ENCODE measurements at places on chromosomes 3 and 15. TPM values are rescaled to one million over a fixed set of nuclear protein-coding genes. Genes with fewer than 3 reads are reported as not detected.
A peak's percentile ranks its signal among the peaks of the same experiment; 100 is the strongest.

The SLC2A2 gene
- not detected for total RNA-seq

GRCh38 chr3:10715886-10716285 is 100.1 kb upstream of the SLC6A11 start:
- DNase-seq: no peak

DNA sequence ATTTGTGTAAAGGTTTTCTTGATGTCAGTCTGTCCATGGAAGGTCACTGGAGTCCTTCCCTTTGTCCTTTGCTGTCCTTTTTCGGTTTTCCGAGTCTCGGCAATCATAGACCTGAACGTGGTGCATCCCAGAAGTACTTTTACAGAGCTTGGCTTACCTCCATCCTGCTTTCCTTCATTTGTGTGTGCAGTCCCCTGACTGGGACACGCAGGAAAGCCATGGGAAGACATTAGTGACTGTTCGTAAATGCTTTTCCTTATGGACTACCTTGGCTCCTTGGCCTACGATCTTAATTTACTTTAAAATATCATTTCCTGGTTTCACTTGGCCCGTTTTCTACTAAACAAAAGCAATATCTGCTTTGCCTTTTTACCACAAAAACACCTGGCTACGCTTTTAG is 328.4 kb upstream of the RARB start:
- DNase-seq: no peak

- DNase-seq: no peak
These were observed 109.7 kb downstream of the LRRK1 start for GRCh38 chr15:101028772-101029438.

- DNase-seq: no peak
These were observed 5.5 kb downstream of the GRIP2 start for GRCh38 chr3:14534516-14535191.

DNA sequence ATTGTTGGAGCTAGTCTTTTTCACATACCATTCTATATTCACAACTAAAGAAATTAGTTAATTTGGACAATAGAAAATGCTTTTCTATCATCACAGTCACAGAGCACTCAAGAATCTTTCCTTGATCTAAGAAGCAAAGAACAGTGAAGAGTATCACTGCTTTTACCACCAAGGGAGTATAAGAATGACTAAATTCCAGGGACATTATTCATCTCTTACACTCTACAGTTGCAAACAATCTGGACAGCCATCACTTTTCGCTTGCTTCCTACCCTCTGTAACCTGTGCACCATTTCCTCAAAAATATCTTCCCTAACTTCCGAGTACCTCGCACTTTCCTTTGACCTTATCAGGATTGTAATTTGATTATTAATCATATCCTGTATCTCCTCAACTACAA is 359.5 kb upstream of the TMCO5A start:
- DNase-seq: no peak

DNA sequence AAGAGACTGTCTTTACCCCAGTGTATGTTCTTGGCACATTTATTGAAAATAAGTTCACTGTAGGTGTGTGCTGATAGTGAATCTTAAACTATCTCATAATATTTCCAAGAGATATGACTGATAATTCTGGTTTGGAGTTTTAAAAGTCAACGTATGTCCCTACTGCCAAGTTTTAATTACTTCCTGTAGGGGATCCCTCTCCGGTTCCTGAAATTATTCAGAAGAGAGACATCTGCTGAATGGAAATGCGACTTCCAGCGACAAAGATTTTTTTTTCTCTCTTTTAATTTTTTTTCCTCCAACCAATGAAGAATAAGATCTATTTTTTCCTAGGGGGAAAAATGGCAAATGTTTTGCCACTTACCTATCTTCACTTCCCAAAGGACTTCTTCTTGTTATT is 498.9 kb upstream of the TGFBR2 start:
- DNase-seq: no peak

DNA sequence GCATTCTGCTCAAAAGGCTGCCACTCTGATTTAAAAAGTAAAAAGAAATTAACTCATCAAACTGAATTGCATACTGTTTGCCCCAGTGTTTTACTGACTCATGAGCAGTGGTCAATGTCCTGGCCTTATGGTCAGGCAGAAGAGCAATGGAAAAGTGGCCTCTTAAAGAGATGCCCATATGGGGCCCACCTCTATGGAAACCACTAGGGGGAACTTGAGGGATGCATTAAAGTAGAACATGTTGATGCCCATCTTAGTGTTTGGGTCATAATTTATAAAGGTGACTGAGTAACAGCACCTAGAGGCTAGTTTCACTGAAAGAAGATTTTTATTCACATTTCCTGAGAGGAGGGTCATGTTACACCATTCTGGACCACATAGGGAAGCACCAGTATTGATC is 66.5 kb upstream of the RNU6-1 start:
- DNase-seq: no peak

The CIB1 gene
- 98.2 TPM for total RNA-seq

The LRRC34 gene
- total RNA-seq: 0.33 TPM

- no peak for DNase-seq
These were observed 125.6 kb upstream of the MCTP2 start for GRCh38 chr15:94105760-94106159.

- DNase-seq: no peak
These were observed 98.6 kb downstream of the TCF12 start for GRCh38 chr15:57017024-57017423.

- DNase-seq: no peak
These were observed 157.7 kb upstream of the BCL6 start for GRCh38 chr3:187902936-187903335.

DNA sequence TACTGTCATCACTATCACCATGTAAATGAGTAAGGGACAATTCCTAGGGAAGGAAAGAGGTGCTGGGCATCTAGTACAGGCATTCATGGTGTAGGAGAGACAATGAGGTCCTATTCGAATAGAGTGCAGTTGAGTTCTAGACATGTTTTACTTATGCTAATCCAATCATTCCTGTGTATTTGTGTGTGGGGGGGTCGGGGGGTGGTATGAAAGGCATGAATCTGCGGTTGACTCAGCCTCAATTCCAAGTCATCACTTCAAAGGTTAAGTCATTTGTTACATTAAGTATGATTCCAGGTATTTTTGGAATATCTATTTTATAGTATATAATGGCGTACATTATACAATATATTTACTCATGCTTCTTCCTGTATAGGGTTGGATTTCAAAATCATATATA is 163.1 kb upstream of the GALNT15 start:
- no peak for DNase-seq

DNA sequence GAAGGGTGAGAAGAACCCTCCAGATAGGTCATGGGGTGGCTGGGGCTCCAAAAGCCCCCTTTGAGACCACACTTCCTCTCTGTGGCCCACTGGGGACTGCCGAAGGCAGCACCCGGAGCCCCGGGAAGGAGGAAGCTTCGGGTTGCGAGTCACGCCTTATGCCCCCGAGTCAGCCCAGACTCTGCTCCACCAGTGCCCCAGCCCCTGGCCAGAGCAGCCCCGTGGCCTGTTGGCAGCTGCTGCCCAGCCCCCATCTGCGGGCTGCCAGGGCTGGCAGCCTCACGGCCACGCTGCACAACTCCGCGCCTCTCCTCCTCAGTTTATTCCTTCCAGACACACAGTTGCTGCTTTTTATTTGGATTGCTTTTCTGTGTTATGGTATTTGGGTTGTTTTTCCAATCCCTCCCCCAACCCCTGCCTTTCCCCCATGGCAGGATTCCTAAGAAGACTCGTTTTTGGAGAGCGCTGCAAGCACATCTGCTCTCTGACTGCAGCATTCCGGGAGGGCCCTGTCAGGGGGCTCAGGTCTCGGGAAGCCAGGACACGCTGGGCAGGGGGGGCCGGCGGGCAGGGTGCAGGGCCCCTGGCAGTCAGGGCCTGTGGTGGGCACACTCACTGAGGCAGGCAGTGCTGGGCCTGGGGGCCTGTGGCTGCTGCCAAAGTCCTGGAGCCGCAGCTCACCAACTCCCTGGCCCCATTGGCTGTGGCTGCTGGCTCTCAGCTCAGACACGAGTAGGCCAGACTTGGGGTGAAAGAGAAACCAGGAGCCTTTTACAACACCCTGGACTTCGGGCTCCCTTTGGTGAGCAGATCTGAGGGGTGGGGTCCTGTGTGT is 20.2 kb downstream of the MAGEF1 start:
- no peak for DNase-seq

The PLSCR5 gene
- not detected for total RNA-seq

The PSMA4 gene
- 89.8 TPM for total RNA-seq

The AHSG gene
- not detected for total RNA-seq

The PLSCR4 gene
- total RNA-seq: not detected

DNA sequence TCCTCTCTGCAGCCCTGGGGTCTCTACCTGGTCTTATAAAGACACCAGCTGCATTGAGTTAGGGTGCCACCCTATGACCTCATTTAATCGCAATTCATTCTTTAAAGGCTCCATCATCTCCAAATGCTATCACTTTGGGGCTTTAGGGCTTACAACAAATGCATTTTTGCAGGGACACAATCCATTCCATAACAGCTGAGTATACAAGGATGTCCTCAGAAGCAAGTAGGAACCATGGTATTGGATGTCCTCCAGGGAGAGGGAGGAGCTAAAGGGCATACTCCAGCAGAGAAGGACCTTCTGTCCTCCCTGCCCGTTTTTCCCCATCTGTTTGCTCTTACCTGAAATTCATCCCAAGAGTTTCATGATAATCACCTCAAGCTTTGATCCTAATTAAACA is 30.3 kb downstream of the UMPS start:
- DNase-seq: no peak

GRCh38 chr3:128996200-128996599 is 2.3 kb upstream of the CFAP92 start:
- DNase-seq: no peak

- DNase-seq: no peak
These were observed 8.8 kb downstream of the TBC1D23 start for GRCh38 chr3:100269410-100270214.

DNA sequence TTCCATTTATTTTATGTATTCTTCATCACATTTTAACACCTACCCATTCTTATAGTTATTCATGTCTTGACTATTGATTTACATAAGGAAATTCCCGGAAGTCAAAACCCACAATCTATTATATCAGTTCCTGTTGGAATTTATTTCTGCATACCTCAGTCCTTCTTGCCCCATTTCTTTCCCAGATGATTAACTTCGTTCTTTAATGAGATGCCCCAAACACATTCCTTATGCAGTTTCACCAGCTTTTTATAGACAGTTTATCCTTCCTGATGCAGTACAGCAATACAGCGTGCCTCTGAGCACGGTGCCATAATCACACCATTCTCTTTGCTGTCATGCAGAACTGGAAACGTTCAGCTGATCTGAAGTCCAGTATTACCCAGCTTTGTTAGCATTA is 175.8 kb upstream of the NANOGP8 start:
- DNase-seq: no peak

DNA sequence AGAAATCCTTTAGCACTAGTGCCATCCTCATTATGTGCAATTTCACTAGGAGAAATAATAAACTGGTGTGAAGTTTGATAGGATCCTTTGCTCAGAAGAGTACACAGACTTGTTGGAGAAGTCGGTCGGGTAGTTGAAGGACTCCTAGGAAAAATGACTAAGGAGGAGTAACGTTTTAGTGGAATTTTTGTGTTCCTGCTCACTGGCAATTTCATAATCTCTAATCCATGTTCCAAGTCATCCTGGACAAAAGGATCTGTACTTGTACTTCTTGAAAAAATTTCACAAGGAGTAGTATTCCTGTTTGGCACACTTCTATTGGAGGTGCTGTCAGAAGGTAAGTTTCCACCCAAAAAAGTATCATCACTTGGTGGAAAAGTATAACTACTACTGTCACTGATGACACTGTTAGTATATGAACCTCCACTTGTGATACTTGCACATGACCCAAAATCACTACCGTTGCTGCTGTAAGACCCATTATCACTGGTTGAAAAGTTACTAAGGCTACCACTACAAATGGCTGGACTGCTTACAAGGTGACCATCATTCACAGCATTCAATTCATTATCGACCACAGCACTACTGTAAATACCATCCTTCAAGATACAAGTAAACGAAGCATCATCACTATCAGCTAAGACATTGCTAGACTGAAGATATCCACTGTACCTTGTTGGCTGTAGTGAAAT is 77.4 kb downstream of the NEDD4 start:
- no peak for DNase-seq

DNA sequence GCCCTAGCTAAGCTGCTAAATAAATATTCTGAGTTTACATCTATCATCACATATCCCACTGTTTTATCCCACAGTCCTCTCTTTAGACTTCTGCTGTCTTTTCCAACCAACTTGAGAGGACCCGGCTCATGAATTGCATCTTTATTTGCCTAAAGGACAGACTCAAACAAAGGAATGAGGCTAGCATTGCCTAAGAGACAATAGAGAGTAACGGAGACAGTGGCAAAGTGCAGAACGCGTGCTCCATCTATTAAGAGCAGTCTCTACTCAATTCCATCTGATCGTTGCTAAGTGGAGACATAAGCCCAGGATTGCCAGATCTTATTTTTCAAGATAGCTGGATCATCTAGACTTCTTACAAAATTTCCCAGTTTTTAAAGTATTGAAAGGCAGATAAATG is 2.3 kb downstream of the ADAMTSL3 start:
- no peak for DNase-seq

DNA sequence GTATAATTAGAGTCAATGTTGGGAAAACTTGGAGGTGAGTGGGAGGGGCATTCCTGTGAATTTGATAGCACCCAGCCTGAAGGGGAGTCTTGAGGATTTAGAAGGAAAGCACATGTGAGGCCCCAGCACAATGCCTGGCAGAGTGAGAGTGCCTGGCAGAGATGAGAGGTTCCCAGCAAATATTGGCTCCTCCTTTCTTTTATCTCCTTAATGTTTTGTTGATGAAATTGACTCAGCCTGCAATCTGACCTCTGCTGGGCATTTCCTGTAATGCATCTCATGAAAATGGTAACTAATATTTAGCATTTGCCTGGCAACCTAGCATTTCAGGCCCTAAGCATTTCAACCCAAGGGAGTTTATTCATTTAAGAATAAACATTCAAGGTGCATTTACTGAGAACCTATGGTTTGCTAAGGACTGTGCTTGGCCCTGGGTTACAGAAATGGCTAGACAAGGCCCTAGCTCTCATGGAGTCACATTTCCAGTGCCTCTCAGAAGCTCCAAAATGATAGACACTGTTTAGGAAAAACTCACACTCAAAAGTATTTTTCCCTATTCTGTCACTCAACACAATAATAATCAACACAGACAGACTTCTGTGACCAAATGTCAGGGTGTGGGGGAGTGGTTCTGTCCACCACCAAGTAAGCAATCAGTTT is 19.0 kb downstream of the PDHB start:
- DNase-seq: peak; percentile 50

GRCh38 chr15:99518191-99518590 is 47.6 kb upstream of the MEF2A start:
- no peak for DNase-seq

GRCh38 chr3:99875581-99875928 is 57.9 kb downstream of the CMSS1 start:
- no peak for DNase-seq

DNA sequence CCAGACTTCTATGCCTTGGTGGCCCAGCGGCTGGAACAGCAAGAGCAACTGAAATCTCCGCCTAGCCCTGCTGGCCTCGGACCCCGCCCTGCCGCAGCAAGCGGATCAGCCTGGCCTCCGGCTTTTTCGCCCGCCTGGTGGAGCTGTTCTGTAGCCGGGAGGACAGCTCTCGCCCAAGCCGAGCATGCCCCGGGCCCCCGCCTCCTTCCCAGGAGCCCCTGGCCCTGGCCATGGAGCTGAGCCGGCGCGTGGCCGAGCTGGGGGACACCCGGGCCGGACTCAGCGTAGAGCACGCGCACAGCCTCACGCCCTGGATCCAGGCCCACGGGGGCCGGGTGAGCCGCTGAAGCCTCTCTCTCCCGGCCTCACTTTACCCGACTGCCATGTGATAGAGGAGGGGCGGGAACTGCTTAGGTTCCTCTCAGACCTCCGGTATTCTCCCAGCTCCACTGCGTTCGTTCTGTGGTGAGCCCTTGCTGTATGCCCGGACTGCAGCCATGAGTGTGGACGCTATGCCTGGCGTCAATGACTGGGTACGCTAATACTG is 24.1 kb upstream of the MRPL3 start:
- DNase-seq: no peak

Data from CD4-positive, alpha-beta memory T cell (primary cell).